Stimulated activated CD8-positive, alpha-beta memory T cell treated with anti-CD3 and anti-CD28 coated beads, Interleukin-15, amount 100 ng/mL, for 24 hours (primary cell): ENCODE measurements at places on chromosomes 12 and 14.

- no peak for DNase-seq
These were observed 73.3 kb downstream of the NCOR2 start for GRCh38 chr12:124493809-124494750.

DNA sequence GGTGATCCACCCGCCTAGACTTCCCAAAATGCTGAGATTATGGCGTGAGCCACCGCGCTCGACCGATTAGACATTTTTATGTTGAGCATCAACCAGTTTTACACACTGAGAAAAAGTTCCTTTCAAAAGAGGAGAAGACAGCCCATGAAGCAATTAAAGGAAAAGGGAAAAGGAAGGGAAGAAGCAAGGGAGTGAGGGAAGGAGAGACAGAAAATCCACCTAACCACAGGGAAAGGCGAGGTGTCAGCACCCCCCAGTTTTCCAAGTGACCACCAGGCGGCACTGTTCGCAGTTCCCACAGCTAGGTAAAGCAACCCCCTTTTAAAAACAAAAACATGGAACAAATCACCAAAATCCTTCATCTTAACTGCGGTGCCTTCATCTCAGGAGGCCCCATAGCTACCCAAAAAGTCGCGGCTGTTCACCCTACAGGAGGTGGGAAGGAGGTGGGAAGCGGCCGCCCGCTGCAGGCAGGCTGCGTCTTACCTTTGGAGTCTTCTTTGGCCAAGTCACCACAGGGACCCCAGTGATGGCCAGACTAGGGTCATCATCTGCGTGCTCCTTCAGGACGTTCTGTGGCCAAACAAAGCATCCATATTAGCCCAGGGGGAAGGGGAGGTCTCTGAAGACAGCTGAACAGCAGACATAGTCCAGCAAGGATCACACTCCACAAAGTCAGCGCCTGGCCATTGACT lies 86.6 kb downstream of the KDM2B start:
- DNase-seq: peak; percentile 21

DNA sequence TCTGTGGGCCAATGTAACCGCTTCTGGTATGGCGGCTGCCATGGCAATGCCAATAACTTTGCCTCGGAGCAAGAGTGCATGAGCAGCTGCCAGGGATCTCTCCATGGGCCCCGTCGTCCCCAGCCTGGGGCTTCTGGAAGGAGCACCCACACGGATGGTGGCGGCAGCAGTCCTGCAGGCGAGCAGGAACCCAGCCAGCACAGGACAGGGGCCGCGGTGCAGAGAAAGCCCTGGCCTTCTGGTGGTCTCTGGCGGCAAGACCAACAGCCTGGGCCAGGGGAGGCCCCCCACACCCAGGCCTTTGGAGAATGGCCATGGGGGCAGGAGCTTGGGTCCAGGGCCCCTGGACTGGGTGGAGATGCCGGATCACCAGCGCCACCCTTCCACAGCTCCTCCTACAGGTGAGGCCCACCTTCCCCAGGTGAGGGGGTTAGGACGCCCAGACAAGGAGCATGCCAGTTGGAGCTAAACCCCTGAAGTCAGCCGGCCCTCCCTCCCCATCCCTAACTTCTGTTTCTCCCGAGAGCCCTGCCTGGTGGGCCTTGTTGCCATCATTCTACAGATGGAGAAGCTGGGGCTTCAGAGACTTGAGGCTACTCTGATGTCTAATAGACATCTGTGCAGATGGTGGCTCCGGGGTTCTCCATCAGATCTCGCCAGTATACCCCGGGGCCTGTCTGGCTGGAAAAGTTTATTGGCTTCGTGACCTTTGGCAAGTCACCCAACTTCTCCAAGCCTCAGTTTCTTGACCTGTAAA lies 25.3 kb downstream of the PAPLN start:
- DNase-seq: no peak

DNA sequence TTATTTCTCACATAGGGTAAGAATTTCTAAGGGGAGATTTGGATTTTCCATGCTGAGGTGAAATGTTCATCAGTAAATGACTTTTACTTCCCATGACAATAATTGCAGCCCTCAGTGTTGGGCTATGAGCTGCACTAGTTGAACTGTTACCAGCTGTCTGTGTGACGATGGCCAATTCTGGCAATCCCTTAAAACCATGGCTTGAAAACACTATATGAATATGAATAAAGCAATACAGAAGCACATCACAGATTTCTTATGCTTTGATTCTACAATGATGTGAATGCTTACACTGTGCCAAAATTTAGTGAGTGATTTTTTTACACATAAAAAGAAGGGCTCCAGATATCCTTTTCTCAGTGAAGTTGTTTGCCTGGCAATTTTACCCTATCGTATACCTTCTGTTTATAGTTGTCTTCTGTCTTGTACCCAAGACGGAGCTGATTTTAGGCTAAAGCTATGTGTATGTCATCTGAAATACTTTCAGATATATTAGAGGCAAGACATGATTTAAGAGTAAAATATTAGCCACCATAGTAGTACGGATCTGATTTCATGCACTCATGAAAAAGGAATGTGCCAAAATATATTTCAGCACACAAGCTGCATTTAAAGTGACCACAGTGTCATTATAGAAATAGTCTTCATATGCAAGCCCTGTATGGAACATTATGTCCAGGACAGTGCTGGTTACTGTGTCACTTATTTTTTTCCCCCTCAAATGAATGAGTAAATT lies 52.0 kb downstream of the SLC38A4 start:
- DNase-seq: no peak

GRCh38 chr12:106127338-106128126 lies 11.2 kb downstream of the NUAK1 start:
- DNase-seq: no peak

GRCh38 chr12:62763861-62764645 lies 170.9 kb downstream of the PPM1H start:
- DNase-seq: no peak

- DNase-seq: no peak
These were observed 62.4 kb downstream of the UBR7 start for GRCh38 chr14:93269341-93270068.

- DNase-seq: no peak
These were observed 7.5 kb downstream of the NTF3 start for GRCh38 chr12:5439371-5439771.

DNA sequence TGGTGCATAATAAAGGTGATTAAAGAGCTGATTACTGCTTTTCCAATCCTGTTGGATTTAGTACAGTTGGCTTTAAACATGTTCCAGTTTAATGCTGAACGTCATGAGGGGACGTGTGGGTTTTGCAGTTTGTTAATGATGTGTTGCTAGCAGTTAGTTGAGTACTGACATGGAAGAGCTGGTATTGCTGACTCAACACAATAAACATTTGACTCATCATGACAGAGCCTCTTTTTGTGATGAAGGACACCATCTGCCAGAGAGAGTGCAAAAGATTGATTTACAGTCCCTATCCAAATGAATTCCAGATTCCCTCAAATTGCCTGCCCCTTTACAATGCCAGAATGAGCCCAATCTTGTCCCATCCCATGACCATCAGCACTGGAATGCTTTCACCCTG lies 346.2 kb upstream of the PRICKLE1 start:
- DNase-seq: no peak

DNA sequence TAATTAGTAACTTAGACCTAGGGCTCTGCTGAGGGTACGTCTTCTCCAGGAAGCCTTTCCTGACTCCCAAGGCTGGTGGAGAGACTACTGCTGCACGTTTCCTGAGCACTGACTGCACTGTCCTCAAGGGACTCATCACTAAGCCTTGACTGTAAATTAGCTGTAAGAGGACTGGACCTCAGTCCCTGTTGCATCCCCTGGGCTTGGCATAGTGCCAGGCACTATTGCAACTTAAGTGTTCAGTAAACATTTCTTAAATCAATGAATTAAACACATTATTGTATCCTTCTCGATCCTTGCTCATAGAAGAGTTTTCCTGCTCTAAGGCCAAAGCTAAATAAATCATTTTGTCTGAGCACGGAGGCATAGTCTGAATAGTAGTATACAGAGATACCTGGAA lies 31.9 kb upstream of the IFNG-AS1 start:
- no peak for DNase-seq

DNA sequence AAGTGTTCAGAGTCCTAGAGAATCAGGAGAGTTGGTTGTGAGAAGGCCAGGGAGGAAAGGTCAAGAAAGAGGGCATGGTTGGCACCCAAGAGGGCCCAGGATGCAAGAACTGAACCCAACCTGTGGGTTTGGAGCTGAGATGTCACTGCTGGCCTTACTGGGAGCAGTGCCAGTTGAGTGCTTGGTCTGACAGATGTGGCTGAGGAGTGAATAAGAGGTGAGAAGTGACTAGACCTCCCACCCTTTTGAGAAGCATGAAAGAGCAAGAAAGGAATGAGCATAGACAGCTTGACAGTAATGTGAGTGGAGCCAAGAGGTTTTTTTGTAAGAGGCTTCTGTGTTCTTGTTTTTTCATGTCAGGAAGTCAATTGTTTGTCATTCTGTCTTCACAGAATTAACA lies 95.3 kb downstream of the FGD4 start:
- no peak for DNase-seq

- no peak for DNase-seq
These were observed 13.3 kb downstream of the RAP1B start for GRCh38 chr12:68623984-68624383.

DNA sequence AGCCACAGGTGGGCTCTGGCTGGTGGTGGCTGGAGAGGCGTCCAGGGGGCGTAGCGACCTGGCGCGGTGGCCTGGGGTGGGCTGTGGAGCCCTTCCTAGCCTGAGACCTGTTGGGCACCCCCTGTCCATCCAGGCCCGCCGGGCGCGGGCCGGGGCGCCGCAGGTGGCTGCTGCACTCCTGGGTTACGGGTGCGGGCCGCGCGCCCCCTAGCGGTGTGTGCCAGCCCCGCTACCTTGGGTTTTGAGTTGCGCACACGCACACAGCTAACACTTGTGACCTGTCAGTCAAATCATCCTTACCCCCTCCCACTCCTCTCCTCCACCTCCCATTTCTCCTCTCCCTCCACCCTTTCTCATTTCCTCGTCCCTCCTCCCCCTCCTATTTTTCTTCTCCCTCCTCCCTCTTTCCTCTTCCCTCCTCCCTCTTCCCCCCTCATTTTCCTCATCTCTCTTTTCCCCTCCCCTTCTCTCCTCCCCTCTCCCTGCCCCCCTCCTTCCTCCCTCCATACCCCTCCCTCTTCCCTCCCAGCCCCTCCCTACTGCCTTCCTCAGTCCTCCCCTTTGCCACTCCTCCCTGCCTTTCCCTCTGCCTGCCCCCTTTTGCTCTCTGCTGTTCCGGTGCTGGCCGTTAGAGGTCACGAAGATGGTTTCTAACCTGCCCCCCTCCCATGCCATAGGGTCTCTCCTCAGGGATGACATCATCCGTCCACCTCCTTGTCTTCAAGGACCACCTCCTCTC lies 2.3 kb downstream of the MEG3 start:
- DNase-seq: no peak

- DNase-seq: no peak
These were observed 195.2 kb downstream of the RAD51B start for GRCh38 chr14:68014771-68015170.

DNA sequence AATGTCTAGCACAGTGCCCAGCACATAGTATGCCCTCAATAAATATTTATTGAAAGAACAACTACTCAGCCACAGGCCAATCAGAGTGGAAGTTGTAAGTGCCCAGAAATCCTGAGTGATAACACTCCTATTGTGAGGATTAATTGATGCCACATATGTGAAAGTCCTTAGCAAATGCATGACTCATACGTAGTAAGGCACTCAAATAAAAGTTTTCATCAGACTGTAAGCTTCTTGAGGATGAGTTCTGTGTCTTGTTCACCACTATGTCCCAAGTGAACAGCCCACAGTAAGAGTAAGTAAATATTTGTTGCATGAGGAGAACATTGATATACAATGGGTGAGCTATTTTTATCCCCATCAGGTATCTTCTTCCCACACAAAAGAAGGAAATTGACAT lies 24.7 kb upstream of the ANO6 start:
- DNase-seq: no peak

GRCh38 chr14:33946679-33947476 lies 4.0 kb downstream of the EGLN3 start:
- no peak for DNase-seq

DNA sequence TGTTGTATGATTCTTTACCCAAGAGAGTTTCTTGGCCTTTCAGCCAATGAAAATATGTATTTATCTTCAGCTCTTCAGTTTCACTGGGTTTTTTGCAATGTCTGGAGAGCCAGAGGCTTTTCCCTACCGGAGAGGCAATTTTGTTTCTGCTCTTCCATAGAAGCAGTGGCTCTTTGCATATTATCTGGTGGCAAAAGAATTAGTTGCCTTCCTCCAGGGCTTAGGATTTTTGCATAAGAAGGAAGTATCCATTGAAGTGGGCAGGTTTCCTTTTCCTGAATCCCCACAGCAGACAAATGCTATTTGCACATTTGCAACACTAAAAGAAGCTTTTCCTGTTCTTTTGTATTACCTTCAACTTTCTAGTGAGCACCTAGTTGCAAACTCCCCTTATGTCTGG lies 75.2 kb downstream of the NTS start:
- no peak for DNase-seq

DNA sequence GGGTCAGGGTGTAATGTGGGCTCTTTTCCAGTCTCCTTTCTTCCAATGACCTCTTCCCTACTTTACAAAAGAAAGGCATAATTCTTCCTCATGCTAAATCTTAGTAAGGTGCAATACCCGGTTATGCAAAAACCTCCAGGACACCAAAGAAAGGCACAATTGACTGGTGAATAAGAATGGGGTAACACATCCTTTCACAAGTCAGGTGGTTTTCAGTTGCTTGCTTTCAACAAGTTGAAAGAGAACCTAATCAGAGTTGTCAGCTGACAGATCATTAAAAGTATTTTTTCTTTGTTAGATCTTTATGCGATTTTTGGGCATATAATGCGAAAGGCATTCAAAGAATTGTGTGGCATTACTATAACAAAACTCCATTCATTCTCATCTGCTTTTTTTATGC lies 1.3 kb upstream of the AEBP2 start:
- no peak for DNase-seq

DNA sequence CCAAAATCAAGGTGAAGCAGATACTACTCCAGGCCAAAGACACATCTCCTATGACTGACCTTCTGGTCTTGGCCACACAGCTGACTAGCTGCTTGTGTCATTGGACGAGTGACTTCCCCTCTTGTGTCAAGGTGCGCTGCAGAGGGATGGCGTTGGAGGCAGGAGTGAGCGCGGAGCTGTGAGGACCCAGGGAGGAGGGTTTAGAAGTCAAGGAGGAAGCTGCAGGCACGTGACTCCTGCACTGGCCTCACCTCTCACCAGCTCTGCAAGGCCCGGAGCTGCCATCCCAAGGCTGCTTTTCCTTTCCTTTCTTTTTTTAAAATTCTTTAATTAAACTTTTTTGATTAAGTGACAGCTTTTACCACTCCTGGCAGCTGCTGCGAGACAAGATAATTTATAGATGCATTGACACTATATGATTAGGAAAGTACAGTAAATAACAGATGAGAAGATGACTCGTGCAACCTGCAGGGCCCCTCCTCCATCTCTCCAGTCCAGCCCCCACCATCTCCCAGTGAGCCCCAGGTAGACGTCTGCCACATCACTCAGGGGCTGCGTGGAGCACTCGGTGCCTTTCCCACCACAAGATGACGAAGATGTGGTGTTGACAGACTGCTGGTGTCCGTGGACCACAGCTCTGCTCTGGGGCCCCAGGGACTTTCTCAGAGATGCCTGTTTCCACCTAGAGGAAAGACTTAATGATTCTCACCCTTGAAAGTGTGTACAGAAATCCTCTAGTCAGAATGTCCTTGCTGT lies 350.6 kb downstream of the CACNA1C start:
- DNase-seq: no peak

- no peak for DNase-seq
These were observed 95.9 kb upstream of the PPP2R5C start for GRCh38 chr14:101665478-101666078.

GRCh38 chr14:32478050-32478449 lies 149.0 kb downstream of the AKAP6 start:
- no peak for DNase-seq
